ENCODE measurements at places on chromosomes 6 and 20.

DNA sequence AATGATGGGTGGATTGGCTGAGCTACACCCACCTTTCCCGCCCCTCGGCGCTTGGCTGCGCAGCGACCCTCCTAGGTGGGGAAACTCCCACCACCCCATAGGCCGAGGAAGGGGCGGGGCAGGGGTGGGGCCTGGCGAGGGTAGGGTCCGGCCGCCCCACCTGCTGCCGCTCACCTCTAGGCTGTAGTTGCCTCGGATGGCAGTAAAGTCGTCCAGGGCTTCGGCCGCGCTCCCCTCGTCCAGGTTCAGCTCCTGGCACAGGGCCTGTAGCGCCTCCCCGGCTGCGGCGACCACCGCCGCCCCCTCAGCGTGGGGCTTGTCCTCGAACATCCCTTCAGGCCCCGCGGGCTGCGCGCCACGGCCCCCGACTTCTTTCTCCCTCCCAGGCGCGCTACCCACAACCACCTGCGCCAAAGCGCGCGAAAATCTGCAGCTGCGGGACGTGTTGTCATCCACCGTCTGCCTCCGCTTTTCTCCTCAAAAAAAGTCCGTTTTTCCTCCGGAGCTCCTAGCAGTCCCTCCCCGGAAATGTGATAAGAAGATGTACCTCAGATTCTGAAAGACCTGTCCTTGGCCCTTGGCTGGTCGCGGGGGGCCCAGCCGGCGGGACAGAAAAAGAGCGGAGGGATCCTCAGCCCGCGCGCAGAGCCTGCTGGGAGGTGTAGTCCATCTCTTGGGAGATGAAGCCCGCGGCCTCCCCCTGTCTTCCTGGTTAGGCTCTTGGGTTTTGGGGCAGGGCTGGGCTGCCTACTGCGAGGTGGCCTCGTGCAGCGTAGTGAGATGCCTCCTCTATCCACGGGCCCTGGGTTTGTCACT, at the start of gene RBL1:
RBL1 (minus strand) TSS at position 399 of the 816 bp plus-strand sequence; CDS start at position 330, 69 bp downstream.
- peak; percentile 73 for DNase-seq

GRCh38 chr6:49607391-49607982, 29.2 kb downstream of the RHAG start:
- DNase-seq = no peak

GRCh38 chr6:88301888-88302768, 136.0 kb upstream of the CNR1 start:
- no peak for DNase-seq

DNA sequence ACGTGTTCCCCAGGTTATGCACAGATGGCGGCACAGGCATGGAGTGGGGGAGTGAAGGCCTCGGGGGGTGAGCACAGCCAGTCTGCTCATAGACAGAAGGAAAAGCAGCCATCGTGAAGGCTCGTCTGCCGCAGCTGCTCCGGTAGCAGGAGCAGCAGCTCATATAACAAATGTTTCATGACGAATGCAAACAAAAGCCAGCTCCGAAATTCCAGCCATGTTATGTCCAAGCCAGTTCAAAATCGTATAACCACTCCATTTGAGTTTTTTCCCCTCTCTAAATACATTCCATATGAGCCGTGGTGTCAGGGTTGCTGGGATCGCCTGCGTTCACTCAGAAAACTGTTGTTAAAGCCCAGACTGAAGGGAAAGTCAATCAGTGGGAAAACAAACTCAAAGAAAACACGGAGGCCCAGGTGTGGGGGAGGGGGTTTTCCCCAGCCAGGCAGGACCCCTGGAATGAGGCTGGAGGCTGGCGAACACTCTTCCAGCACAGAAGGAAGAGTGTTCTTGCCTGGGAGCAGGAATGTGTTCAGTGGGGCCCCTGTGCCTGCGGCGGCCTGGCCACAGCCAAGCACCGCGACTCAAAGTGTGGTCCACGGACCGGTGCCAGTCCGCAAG, 280.4 kb upstream of the TAB2 start:
- DNase-seq = no peak

DNA sequence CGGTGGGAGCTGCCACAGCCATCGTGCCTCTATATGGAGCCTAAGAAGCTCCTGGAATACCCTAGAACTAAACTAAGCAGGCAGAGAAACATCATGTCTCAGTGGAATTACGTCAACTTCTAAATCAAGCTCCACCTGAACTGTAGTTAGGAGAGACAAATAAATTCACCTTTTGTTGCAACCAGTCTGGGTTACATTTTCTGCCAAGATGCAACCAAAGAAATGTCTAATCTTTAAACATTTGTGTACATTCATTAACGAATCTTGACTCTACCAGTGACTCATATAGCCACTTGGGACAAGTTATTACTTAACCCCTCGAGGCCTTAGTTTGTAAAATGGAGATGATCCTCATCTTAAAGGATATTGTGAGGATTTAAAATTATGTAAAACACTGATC, 8.9 kb downstream of the PTPRK start:
- DNase-seq = no peak

GRCh38 chr6:3312604-3313231, 54.0 kb downstream of the PSMG4 start:
- no peak for DNase-seq

DNA sequence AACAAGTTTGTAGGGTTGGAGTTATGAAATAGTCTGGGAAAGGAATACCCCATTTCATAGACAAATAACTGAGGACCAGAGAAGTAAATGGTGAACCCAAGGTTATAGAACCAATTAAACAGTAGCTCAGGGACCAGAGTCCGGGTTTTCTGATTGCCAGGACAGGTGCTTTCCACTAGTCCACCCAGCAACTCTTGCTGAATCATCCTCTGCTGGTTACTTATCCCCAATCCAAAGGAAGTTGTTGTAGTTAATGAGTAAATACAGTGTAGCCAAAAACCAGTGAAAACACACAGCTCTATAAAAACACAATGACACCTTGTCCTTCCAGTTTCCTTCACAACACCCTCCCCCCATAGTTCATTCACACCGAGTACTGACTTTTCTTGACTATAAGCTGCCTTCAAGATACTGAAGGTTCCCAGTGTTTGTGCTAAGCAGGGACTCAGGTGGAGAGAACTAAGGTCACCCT, 766 bp upstream of the TINAG start:
- no peak for DNase-seq

DNA sequence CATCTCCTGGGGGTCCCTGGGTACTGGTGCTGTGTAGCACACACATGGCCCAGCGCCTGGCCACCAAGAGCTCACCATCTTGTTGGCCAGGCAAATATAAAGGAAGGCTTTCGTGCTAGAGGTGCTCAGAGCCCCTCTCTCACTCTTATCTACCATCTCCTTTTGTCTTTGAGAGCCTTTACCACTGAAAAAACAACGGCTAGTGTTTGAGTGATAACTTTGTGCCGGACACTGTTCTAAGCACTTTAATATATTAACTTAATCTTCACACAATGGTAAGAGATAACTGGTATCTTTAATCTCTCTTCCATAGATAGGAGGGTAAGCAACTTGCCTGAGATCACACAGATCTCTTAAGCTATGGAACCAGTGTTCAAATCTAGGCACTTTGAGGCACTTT, 21.5 kb upstream of the ARHGAP18 start:
- DNase-seq = no peak

GRCh38 chr6:43335469-43335868, 26.8 kb upstream of the CRIP3 start:
- DNase-seq = no peak

All from activated T-helper 1 cell treated with anti-CD3 and anti-CD28 coated beads, Interleukin-2, amount 50 U/mL, for 16 hours (primary cell).